ENCODE measurements at places on chromosomes 7 and 10. TPM values are rescaled to one million over a fixed set of nuclear protein-coding genes. Genes with fewer than 3 reads are reported as not detected.

Gene C7orf33
- polyA plus RNA-seq, result not detected

Gene SIRT1
- 38.6 TPM for polyA plus RNA-seq

Gene ADAM22
- polyA plus RNA-seq, result 46.3 TPM

Gene NAT16
- 4.5 TPM for polyA plus RNA-seq

Gene INSYN2A
- 4.2 TPM for polyA plus RNA-seq

Gene STEAP1
- polyA plus RNA-seq, result not detected

Gene NPTX2
- 0.98 TPM for polyA plus RNA-seq

Gene TMEM225B
- 3.6 TPM for polyA plus RNA-seq

Gene FGFBP3
- 35.9 TPM for polyA plus RNA-seq
